ENCODE measurements at places on chromosomes 2 and 18.

DNA sequence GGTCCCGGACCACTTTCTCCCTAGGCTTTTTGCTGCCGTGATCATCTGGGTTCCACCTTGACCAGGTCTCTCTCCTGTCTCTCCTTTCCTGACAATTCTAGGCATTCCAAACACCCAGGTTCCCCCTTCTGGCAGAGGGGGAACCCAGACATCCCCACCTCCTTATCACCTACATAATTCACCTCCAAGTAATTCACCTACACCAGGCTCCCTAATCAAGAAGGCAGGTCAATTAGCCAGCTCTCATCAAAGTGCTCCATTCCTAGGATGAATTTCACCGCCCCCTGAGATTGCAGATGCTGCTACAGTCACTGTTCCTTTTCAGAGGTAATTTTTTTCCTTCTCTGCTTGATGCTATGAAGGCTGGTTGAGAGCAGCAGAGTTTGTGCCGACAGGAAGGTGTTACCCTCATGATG, 42.3 kb upstream of the ATG16L1 start:
- DNase-seq: no peak

- no peak for DNase-seq
Measured at GRCh38 chr2:30148850-30149249, 2.0 kb downstream of the YPEL5 start.

GRCh38 chr2:88212251-88212790, 42.2 kb downstream of the THNSL2 start:
- DNase-seq: peak; percentile 38

DNA sequence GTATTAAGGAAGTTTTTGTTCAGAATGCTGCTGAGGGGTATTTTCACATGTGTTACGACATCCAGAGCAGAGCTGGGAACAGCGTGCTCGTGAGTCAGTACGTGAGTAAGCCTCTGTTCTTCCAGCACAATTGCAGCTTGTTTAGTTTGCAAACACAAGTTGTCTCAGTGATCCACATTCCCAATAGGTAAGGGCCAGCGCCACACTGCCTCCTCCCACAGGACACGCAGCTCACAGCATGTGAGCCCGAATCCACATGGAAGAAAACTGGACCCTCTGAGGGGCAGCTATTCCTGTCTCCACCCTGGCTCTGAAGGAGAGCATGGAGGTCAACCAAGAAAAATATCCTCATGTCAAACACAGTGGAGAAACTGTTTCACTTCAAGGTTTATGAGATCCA, 173.9 kb upstream of the PID1 start:
- peak; percentile 72 for DNase-seq

GRCh38 chr2:197207106-197207505, 103.5 kb downstream of the ANKRD44 start:
- DNase-seq: no peak

DNA sequence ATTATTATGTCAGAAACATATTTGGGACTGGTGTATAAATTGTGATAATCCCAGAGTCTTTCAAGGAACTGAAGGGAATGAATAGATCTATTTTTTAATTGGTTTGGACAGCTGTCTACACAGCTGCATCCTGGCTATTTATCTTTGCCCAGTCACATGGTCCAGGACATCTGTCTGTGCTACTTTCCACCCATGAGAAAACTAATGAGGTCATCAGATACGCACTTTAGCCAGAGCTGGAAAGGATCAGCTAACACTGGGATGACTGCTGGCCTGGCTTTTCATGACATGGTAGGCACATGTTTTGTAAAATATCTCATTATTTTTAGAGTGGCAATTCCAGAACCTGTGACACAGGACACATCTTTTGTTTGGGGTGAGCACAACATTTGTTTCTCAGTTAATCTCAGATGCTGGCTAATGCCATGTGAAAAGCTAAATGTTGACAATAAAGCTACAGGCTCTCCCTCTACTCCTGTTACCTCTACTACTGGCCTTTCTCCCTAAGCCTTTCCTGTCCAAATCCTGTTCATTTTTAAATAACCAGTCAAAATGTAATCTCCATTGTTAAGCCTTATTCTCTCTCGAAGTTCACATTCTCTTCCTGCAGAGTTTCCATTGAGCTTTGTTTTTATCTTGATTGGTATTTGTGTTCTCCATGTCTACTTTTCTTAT, 500.7 kb downstream of the RIT2 start:
- no peak for DNase-seq

GRCh38 chr18:55328301-55328700, 259.7 kb downstream of the TCF4 start:
- no peak for DNase-seq

- DNase-seq: no peak
Measured at GRCh38 chr2:216555274-216555673, 56.6 kb downstream of the RPL37A start.

GRCh38 chr18:74299746-74300145, 8.0 kb upstream of the CYB5A start:
- DNase-seq: no peak

DNA sequence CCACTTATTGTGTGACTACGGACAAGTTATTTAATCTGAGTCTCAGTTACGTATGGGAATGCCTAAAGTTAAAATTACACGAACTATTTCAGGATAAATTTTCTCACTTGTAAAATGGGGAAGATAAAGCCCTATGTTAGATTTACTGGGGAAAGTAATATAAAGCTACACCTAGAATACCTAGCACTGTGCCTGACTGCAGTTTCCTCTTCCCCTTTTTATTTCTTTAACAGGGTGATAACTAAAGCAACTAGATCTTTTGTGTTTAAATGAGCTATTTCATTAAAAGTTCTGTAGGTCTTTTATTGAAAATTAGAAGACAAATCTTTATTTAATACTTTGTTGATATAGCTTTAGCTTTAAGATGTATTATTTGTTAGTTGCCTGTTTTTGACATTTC, 5.0 kb downstream of the B3GNT2 start:
- no peak for DNase-seq

- no peak for DNase-seq
Measured at GRCh38 chr2:910698-911097, 40.0 kb upstream of the SNTG2 start.

DNA sequence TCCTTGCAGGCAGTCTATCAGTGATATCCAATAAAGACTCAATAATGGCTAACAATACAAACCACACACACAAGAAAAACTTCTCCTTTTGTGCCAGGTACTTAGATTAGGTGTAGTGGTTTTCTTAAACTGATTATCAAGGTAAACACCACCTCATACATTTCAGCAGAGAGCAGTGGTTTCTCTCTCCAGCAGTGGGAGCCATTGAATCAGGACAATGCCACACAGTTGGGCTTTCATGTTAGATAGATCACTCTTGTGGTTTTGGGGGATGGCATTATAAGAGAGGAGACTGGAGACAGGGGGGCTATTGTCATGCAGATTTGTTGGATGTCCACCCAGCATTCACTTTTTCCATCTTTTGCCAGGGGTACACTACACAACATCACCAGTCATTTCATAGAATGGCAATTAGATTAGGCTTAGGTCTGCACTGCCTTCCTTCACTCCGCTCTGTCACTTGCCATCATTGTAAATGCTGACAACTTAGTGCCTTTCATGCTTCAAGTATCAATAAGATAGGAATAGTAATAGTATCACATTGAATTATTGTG, 13.6 kb upstream of the IRS1 start:
- no peak for DNase-seq

GRCh38 chr18:24246143-24246542, 107.3 kb downstream of the CABYR start:
- no peak for DNase-seq

DNA sequence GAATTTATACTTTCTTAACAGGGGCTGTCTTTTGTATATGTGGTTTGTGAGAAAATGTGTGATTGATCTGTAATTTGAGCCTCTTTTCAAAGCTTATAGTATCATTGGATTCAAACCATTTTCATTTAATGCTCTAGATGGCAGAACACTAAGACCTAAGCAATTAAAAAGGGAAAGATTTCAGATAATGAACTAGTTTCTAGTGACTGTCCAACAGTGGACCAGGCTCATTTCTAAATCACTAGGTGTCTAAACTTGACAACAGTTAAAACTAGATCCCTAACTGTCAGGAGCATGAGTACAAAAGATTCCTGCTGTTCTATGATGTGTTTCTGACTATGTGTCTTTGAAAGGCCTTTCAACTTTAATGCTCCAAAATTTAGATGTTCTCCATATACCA, 54.6 kb downstream of the ANKRD44 start:
- no peak for DNase-seq

GRCh38 chr18:76927223-76927725, 104.9 kb downstream of the ZNF236 start:
- no peak for DNase-seq

GRCh38 chr2:11990576-11990975, 244.1 kb downstream of the LPIN1 start:
- no peak for DNase-seq

DNA sequence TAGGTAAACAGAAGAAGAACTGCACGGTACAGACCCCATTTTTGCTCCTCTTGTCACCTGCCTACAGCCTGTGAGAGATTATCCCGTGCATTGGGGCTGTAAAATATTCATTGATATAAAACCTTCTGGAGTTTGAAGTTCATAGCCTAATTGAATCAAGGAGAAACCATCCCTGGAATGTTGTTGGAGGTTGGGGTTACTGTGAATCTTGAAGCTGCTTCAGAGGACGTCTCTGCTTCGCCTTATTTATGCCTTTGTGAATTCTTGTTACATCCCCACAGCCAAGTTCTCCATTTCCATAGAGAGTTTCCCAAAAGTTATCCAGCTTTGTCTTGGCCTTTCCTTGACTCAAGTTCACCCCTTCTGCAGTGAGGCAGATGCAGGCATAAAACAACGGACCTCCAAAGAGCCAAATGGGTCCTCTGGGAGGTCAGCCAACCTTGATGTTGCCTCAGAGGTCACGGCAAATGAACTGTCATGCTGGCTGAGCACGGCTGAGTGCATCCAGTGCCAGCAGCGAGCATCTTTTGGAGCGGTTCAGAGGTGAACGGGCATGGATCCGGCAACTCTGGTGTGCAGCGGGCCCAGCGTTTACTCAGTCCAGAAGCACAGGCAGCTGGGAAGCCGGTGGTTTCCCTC, 317.6 kb downstream of the PRKCE start:
- DNase-seq: no peak

DNA sequence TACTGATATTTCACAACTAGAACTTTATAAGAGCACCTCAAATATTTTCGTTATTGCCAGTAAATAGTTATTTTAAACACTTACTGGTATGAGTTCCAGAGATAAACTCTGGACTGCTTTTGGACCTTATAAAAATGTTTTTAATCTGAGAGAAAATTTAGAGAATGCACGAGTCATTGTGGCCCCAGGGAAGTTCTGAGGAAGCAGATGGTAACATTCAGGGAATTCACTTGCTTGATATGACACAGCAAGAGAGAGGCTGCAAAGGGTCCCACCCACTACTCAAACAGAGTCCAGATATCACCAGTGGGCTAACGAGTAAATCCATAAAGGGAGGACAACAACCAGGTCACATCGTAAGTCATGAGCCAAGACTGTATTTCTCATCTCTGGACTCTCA, 526.8 kb downstream of the TDRD15 start:
- DNase-seq: no peak

GRCh38 chr2:136373841-136374240, 255.9 kb upstream of the CXCR4 start:
- DNase-seq: no peak

DNA sequence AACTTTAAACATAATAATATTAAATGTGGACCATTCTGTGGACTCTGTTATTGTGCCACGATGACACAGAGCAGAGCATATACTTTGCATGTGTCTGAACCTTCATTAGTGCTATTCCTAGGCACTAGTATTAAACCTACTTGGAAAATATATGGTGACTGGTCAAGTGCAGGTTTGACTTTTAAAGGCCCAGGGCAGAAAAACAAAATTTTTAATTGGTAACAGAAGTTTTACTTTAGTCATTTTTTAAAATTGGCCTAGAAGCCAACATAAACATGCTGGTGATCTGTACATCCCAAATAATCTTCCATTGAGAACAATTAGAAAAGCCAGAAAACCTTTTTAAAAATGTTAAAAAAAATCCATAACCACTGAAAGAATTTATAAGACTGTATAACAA, 16.6 kb downstream of the LDAH start:
- DNase-seq: no peak

- no peak for DNase-seq
Measured at GRCh38 chr2:4258563-4258962, 555.2 kb downstream of the DCDC2C start.

- no peak for DNase-seq
Measured at GRCh38 chr2:202142540-202142939, 69.5 kb downstream of the KIAA2012 start.

DNA sequence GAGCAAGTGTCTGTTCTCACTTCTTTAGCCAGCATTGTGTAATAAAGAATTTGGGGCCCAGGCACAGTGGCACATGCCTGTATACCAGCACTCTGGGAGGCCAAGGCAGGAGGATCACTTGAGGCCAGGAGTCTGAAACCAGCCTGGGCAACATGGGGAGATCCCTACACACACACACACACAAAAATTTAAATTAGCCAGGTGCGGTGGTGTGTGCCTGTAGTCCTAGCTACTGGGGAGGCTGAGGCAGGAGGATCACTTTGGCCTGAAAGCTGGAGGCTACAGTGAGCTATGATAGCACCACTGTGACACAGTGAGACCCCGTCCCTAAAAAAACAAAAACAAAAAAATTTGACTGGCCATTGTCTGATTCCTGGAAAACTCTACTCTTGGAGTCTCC, 8.3 kb downstream of the REV1 start:
- no peak for DNase-seq

DNA sequence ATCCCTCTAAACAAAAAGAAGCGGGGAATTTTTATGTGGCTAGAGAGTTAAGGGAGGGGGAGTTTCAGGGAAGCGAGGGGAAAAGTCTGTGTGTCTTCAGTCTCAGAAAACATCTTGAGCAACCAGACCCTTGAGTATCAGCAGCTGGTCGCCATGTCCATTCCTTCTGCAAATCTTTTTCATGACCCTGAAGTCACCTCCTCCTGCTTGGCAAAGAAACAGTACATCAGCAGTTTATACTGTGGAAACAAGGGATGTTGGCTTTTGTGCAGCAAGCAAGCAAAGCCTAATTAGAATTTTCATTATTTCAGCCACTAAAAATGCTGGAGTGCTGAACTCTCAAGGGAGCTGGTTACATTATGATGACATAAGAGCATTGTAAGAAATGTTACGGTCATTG, 187.4 kb upstream of the SLC8A1 start:
- no peak for DNase-seq

- no peak for DNase-seq
Measured at GRCh38 chr18:25449046-25449445, 97.1 kb upstream of the ZNF521 start.

DNA sequence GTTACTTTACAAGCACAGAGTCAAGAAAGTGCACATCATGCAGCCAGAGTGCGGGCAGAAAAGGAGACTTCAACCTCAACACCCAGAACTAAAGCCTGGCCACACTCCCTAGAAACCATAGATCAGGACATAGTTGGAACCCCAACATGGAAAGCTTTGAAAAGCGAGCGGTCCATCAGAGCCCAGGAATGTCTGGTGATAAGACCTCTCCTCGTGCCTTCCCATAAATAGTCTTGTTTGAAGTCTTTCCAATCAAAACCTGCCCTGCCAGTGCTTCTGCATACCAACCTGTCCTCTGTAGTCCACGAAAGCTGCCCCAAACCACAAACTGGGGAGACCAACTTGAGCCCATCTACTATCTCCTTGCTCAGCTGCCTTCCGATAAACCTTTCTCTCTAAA, 55.5 kb downstream of the NEURL3 start:
- DNase-seq: no peak
